Hepatocyte (in vitro differentiated cells): ENCODE measurements at places on chromosomes 2 and 18.

DNA sequence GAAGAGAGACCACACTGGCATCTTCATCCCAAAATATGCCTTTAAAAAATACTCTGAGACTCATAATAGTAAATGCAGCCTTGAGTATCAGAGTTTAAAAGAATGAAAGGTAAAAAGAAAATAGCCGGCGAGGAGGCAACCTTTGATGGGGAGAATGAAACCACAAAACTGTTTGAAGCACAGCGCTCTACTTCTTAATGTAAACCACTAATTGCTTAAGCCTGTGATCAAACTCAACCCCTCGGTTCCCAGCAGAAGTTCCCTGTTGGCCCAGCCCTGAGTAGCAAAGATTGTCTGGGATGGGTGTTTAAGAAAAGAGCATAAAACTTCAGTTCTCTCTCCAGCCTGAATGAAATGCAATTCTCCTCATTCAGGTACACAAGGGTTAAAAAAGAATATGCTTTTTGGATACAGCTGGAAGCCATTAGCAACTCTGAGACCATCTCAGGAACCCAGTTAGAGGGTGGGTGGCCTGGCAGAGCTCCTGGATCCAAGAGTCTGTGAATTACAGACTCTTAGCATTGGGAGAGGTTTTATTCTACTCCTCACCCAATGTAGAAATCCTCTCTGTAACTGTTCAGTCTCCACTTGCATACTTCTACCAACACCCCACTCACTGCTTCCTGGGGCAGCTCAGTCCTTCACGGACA lies 44.8 kb downstream of the VIT start:
- no peak for DNase-seq

GRCh38 chr18:12839526-12840196 lies 44.4 kb downstream of the PTPN2 start:
- no peak for DNase-seq

DNA sequence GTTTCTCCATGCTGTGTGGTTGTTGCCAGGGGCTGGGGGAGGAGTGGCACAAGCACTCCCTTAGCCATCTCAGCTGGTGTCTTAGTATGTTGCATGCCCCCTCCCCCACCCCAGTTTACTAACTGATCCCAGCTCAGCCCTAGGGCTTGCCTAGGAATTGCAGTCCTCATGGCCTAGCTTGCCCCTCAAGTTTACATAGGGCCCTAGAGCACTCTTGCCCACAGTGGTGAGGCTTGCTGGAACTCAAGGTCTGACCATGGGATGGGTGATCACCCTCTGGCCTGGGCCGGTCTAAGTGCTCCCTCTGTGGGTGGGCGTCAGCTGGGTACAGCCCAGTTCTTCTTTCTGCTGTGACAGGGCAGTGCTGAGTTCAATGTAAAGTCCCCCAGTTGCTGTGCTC lies 156.1 kb upstream of the PIEZO2 start:
- DNase-seq, result no peak

GRCh38 chr2:61750624-61751023 lies 103.2 kb downstream of the FAM161A start:
- DNase-seq, result peak; percentile 26

DNA sequence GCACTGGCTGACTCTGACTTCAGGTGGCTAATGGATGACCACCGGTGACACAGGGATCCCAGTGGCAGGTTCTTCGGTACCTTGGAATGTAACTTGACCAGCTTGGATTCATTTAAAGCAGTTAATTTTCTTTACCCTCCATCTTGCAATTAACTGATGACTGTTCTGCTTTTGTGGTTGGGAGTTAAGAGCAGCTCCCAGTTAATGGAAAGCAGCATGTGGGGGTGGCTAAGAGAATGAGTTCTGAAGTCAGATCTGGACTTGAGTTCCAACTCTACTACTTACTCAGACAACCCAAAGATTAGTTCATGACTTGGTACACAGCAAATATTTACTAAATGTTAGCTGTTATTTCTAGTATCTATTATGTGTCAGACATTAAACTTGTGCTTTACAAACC lies 58.5 kb downstream of the FAM228A start:
- no peak for DNase-seq
